ENCODE measurements at places on chromosomes 6 and 20.

- H3K36me3 ChIP-seq = no peaks in the 10 kb centered on the region
- H3K27me3 ChIP-seq = no peaks in the 10 kb centered on the region
- no peak overlapping the region for H3K4me3 ChIP-seq
- H3K4me1 ChIP-seq = no peaks in the 10 kb centered on the region
Measured at GRCh38 chr6:134079406-134079921, 27.0 kb upstream of the SLC2A12 start.

DNA sequence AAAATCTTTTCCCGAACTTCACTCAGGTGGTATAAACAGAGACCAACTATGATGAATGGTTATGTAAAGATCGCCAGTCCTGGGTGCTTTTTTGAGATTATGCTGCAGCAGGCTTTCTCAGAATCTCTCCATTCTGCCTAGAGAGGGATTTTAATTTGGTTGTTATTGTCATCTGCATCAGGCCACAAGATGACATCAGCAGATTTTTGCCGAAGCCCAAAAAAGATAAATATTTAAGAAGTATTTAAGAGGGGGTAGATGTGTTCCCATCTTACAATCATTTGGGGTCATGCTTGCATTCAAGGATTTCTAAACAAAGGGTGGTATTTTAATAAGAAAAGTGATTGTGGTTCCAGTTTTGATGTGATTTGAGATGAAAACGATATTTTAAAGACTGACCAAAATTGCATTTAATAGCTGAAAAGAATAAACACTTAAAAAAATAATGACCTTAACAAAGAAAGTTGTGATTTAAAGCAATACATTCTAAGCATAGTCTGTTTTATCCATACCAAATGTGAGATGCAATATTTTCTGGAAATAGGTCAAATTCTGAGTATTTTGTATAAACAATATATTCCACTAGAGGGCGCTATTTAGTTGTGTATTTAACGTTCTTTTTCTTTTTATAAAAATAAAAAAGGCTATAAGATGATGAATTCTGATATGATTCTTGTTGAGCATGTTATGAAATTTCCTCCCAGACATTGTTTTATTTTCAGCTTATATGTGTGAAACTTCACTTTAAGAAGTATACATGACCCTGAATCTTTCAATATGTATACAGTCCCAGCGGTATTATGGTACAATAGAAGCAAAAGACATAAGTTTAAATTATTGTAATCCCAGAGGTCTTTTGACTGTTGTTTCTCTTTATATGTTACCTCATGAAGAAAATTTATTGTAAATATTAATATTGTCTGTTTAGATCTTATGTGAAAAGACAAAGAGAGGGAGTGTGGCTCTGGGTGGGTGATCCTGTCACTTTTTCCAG lies 51.0 kb upstream of the ZFP64 start:
- H3K4me3 ChIP-seq = no peak overlapping the region
- H3K27me3 ChIP-seq = no peaks in the 10 kb centered on the region
- no peaks in the 10 kb centered on the region for H3K4me1 ChIP-seq
- DNase-seq = no peak

DNA sequence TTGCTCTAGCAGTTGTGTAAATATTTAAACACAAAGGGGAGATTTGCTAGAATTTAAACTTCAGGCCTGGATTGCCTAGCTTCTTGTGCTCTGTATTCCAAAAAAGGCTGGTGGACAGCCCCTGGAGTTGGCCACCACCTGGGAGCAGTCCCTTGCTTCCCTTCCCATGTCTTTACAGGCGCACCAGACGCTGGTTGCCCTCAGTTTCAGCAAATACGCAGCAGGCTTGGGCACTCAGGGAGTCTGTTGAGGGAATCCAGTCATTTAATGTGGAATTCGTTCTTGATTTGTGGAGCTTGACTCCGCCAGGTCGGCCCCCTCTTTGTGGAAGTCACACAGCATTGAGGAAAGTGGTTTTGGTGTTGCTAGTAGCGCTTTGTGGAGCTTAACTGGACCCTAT lies 156.8 kb downstream of the DTNBP1 start:
- no peak overlapping the region for H3K4me3 ChIP-seq
- no peaks in the 10 kb centered on the region for H3K27me3 ChIP-seq
- no peaks in the 10 kb centered on the region for H3K4me1 ChIP-seq
- H3K36me3 ChIP-seq = no peaks in the 10 kb centered on the region
- no peak for DNase-seq
- H3K27ac ChIP-seq = no peak overlapping the region

DNA sequence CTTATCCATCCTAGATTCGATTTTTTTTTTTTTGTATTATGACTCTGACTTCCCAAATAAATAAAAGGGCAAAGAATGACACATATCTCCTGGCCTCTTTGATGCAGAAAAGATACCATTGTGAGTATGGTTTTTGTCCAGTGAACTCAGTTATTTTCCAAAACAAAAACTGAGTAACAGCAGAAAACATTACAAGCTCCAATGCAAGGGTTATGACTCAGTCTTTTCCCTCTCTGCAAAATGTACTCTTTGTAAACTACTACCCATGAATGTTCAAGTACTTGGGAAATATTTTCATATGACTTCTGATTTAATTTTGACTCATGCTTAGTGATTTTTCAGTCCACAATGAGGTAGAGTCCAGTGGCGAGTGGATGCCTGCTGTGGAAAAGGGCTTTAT lies 355.3 kb downstream of the RNF144B start:
- H3K27me3 ChIP-seq = no peaks in the 10 kb centered on the region
- no peaks in the 10 kb centered on the region for H3K36me3 ChIP-seq
- no peak overlapping the region for H3K4me3 ChIP-seq
- DNase-seq = no peak

- no peak overlapping the region for H3K27ac ChIP-seq
- no peak overlapping the region for H3K4me3 ChIP-seq
- H3K27me3 ChIP-seq = no peaks in the 10 kb centered on the region
- DNase-seq = no peak
- no peaks in the 10 kb centered on the region for H3K4me1 ChIP-seq
Measured at GRCh38 chr6:138973466-138974153, 14.4 kb downstream of the REPS1 start.

DNA sequence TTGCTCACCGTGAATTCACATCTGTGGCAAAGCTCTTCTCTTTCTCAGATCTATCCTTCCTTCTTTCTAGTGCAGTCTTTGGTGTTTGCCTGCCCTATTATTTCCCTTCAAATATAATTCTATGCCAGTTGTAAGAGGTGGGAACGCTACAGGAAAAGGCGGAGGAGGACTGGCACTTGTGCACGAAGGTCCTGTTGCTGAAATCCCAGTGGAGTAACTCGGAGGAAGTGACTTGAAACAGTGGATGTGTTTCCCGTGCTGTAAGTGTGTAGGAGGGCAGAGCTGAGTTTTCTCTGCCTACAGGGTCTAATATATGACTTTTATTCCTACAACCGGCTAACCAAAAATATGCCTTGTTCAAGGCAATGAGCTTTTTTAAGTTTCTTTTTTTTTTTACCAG lies 754.8 kb downstream of the QKI start:
- no peaks in the 10 kb centered on the region for H3K27me3 ChIP-seq
- DNase-seq = no peak
- H3K27ac ChIP-seq = no peak overlapping the region
- H3K4me3 ChIP-seq = no peak overlapping the region
- no peaks in the 10 kb centered on the region for H3K4me1 ChIP-seq

- no peak overlapping the region for H3K4me3 ChIP-seq
- H3K36me3 ChIP-seq = no peaks in the 10 kb centered on the region
- H3K4me1 ChIP-seq = no peaks in the 10 kb centered on the region
- no peak for DNase-seq
- no peaks in the 10 kb centered on the region for H3K27me3 ChIP-seq
Measured at GRCh38 chr6:42302411-42302810, 84.8 kb upstream of the MRPS10 start.

DNA sequence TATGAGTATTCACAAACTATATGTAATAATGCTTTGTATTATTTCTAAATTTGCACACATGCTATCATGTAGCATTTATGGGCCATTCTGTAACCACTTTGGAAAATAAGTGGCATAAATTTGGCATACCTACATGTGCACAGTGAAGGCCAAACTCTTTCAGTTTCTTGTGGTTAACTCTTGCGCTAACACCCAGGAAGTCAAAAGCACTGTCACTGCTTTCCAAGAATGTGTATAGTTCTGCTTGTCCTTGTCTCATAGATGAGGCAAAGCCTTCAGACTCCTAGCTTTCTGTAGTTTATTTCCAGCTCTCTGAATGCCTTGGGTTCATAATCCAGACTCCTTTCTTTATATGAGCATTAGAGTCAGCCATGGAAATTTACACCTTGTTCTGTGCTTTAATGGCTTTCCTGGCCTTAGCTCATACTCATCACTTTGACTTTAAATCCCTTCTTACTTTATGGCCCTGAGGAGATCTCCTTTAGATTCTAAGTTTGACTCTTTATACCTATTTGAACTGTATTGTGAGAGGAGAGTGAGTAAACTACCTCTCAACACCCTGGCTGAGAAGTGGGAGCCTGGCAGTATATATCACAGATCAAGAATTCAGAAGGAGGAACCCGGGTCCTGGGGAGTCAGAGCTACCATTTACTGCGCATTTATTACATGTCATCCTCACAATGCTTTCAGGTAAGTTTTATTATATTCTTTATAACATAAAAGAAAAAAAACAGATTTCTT lies 949 bp upstream of the SLC17A3 start:
- no peaks in the 10 kb centered on the region for H3K27me3 ChIP-seq
- no peaks in the 10 kb centered on the region for H3K4me1 ChIP-seq

DNA sequence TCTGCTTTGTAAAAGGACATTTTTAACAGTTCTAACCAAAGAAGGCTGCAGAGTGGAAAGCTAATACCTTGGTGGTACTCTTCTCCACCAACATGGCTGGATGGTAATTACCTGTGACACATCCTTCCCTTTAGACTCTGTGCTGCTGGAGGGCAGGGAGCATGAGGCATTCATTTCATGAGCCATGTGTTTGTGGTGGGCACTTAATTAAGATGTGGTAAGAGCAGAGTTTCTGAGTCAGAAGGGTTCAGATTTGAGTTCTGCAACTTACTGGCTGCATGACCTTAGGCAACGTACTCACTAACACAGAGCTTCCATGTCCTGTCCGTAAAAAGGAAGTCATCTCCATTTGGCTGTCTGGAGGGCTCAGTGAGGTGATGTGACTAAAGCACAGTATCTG lies 9.1 kb upstream of the ZNF133 start:
- H3K36me3 ChIP-seq = no peaks in the 10 kb centered on the region
- DNase-seq = no peak
- no peak overlapping the region for H3K4me3 ChIP-seq
- H3K27me3 ChIP-seq = no peaks in the 10 kb centered on the region

- no peak for DNase-seq
- peak overlapping the region; percentile 94 for H3K4me3 ChIP-seq
- H3K27me3 ChIP-seq = no peaks in the 10 kb centered on the region
- no peaks in the 10 kb centered on the region for H3K36me3 ChIP-seq
Measured at GRCh38 chr6:20404641-20405032, 3.0 kb downstream of the E2F3 start.

GRCh38 chr20:38985603-38986170 lies 23.5 kb downstream of the DHX35 start:
- no peaks in the 10 kb centered on the region for H3K36me3 ChIP-seq
- H3K4me1 ChIP-seq = peaks cover 3% of the 10 kb centered on the region
- no peak for DNase-seq
- H3K4me3 ChIP-seq = no peak overlapping the region
- H3K27ac ChIP-seq = no peak overlapping the region

GRCh38 chr20:327186-328026 lies 2.1 kb downstream of the SOX12 start:
- peak overlapping the region; percentile 49 for H3K4me3 ChIP-seq
- H3K36me3 ChIP-seq = no peaks in the 10 kb centered on the region
- no peaks in the 10 kb centered on the region for H3K27me3 ChIP-seq
- H3K27ac ChIP-seq = no peak overlapping the region

DNA sequence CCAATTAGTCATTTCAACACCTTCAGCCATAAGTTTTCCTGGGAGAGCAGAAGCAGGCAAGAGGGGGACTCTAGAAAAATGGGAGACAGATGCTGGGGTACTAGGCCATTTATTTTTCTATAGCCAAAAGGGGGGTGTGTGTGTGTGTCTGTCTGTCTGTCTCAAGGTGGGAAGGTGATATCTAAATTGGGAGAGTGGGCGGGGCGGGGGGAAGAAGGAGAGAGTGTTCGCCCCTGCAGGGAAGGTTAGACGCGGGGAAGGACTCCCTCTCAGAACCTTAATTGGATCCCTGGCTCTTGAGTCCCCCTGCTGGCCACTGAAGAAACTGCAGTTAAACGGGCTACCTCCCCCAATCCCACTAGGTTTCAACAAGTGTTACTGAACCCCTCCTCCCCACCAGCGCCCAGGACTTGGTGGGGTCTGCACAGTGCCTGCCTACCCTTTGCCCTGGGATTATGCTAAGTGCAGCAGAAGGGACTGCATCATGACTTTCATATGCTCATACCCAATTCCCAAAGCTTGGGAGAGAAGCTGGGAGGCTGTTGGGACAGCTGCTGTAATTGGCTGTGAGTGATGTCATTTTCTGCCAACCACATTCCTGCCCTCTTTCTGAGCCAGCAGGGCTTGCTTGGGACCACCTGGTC lies 45.8 kb downstream of the FOXP4 start:
- DNase-seq = peak; percentile 78
- H3K36me3 ChIP-seq = peaks cover 5% of the 10 kb centered on the region
- H3K4me3 ChIP-seq = no peak overlapping the region
- H3K27me3 ChIP-seq = no peaks in the 10 kb centered on the region
- no peak overlapping the region for H3K27ac ChIP-seq
- H3K4me1 ChIP-seq = no peaks in the 10 kb centered on the region

DNA sequence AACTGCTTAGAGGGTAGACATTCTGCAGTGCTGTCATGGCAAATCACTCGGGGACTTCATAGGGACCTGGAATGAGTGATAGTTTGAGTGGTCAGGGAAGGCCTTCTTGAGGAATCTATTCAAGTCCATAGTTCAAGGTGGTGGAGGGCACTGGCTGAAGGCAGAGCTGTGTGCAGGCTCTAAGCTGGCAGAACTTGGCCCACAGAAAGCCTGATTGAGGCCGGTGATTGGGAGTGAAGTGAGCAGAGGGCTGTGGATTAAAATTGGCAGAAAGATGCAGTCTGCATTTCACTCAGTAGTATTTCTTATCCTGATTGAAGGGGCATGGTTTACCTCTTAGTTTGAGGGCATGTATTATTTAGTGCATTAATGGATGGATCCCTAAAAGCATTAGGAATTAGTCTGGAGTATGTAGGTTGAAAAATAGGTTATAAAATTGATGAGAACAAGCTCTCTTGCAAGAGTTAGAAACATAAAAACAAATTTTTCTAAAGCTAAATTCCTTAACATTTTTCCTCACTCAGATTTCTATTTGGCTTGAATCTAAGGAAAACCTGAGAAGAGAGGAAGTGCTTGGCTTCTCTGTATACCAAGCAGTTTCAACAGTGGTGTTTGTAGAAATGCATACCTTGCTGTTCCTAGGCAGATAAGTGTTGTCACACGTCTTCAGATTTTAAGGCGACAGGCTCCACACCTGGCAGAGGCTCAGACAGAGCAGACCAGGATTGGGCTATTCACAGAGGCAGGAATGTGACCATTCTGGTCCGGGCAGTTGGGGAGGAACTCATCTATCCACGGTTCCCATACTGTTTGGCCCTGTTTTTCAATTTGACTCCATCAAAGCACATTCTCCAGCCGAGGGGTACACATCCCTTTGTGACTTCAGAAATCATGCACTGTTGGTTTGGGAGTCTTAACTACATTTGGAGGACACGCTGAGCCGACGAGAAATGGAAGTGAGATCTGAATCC lies 45.2 kb downstream of the UTRN start:
- H3K36me3 ChIP-seq = no peaks in the 10 kb centered on the region
- peaks cover 7% of the 10 kb centered on the region for H3K4me1 ChIP-seq
- no peak overlapping the region for H3K4me3 ChIP-seq
- no peaks in the 10 kb centered on the region for H3K27me3 ChIP-seq

- DNase-seq = no peak
- H3K4me3 ChIP-seq = no peak overlapping the region
- H3K27me3 ChIP-seq = no peaks in the 10 kb centered on the region
- no peak overlapping the region for H3K27ac ChIP-seq
- no peaks in the 10 kb centered on the region for H3K4me1 ChIP-seq
- no peaks in the 10 kb centered on the region for H3K36me3 ChIP-seq
Measured at GRCh38 chr6:154868143-154868594, 126.9 kb upstream of the TIAM2 start.

Data from aorta (tissue), 5 donors.